Stimulated activated CD8-positive, alpha-beta memory T cell treated with anti-CD3 and anti-CD28 coated beads, Interleukin-7, amount 100 ng/mL, for 1 hour (primary cell): ENCODE measurements at places on chromosomes 7 and 10.

DNA sequence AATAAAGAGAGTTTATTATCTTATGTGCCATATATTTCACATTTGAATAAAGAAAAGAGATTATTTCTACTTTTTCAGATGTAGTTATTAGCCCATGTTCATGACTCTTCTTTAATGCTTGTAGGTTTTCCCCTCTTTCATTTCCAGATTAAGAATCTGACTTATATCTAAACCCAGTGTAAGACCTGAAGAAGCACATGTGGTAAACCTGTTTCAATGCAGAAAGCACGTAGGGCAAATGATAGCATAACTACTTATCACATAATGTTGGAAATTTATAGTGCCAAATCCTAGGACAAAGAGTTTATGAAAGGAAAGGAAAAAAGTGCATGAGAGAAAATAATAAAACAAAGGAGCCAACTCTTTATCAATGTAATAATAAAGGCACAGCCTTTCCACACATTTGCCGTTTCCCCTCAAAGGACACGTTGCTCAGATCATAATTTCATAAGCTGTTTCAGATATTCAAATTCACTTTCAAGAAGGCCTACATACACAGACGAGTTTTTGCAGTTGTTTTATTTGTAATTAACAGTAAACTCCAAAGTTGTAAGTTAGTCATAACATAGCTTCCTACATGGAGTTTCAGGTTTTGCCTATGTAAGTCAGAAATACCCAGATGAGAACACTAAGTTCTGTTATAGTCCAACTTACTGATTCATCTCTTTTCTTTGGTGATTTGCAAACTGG, 88.8 kb upstream of the MDFIC start:
- DNase-seq, result no peak

- DNase-seq, result no peak
Observed at GRCh38 chr10:121942749-121943416, 15.1 kb upstream of the ATE1 start.

DNA sequence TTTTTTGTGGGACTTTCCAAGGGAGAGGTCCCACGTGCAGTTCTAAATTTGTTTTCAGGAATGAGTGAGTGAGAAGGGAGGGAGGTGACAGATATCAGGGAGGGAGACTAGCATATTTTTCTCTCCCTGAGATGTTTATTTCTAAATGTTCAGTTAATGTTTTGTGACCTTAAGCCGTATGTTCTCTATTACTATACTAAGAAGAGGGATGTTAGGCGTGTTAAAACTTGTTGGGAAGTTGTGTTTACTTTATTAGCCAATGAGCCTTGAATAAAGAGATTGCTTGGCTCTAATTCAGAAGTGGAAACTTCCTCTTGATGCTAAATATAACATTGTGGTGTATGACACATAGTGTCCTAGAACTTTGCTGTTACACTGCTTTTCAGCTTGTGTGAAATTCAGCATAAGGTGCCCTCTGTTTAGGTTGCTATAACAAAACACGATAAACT, 37.3 kb downstream of the DNAH11 start:
- no peak for DNase-seq

DNA sequence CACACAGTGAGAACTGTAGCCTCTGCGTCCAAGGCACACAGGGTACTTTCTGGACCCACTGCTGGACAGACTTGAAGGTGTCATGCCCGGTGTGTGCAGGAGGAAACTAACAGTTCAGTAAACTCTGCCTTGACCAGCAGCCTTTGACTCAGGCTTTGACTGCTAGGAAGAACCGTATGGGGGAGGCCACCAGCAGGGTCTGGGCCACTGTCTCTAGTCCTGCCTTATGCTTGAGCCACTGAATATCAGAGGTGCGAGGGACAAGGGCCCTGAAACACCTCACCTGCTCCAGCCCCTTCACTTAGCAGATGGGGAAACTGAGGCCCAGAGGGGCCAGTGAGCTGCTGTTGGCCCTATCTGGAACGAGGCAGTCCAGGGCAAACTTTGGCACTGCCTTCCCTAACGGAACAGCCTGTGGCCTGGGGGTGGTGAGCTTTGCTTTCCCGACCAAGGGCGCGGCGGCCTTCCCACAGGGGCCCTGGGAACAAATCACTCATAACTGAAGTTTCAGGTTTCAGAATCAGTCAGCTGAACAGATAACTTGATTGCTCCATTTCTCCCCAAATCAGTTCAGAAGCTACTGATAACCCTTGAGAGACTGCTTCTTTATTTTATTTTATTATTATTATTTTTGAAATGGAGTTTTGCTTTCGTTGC, 130.0 kb downstream of the FAM53B start:
- DNase-seq, result no peak

DNA sequence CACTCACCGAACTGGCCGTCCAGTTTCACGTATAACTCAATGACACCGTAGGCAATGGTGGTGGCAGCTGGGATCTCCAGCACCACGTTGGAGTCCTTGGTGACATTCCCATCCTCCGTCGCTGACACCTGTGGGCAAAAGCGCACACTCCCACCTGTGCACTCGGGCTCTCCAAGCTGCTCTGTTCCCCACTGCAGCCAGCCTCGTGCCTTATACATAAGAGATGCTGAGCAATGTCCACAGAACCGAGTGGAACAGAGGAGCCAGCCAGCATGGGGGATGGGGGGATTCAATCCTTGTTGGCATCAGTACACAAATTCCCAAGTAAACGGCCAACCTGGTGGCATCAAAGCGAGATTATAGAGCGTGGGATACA, 40.0 kb downstream of the GSDME start:
- no peak for DNase-seq

DNA sequence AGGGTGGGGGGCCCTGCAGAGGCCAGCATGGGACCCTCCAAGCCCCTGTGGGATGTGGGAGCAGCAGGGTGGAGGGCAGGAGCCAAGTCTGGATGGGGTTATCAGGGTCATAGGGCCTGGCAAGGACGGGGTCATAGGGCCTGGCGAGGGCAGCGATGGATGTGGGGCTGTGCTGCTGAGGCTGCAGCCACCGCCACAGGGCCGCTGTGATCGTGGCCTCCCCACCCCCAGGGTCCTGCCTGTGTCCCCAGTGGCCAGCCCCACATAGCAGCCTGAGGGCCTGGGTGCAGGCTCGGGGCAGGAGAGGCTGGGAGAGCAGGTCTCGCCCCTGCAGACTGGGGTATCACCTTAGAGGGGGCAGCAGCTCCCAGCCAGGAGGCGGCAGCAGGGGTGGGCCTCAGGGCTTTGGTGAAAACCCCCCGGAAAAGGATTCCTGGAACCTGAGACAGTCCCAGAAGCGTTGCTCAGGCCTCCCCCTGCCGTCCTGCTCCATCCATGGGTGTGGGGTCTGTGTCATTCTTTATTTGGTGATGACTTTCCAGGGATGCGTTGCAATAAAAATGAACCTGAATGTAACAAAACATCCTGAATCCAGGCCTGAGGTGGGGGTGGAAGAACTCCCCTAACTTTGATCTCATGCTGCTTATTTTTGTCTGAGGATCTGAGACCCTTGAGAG, 107.3 kb upstream of the SHH start:
- DNase-seq, result no peak

GRCh38 chr7:22120391-22121053, 174.8 kb upstream of the CDCA7L start:
- DNase-seq, result no peak

- DNase-seq, result no peak
Observed at GRCh38 chr7:74017125-74017524, 10.8 kb upstream of the ELN start.
